Left ventricle myocardium inferior (tissue), 1 donor: ENCODE measurements at places on chromosomes 13 and 19.

DNA sequence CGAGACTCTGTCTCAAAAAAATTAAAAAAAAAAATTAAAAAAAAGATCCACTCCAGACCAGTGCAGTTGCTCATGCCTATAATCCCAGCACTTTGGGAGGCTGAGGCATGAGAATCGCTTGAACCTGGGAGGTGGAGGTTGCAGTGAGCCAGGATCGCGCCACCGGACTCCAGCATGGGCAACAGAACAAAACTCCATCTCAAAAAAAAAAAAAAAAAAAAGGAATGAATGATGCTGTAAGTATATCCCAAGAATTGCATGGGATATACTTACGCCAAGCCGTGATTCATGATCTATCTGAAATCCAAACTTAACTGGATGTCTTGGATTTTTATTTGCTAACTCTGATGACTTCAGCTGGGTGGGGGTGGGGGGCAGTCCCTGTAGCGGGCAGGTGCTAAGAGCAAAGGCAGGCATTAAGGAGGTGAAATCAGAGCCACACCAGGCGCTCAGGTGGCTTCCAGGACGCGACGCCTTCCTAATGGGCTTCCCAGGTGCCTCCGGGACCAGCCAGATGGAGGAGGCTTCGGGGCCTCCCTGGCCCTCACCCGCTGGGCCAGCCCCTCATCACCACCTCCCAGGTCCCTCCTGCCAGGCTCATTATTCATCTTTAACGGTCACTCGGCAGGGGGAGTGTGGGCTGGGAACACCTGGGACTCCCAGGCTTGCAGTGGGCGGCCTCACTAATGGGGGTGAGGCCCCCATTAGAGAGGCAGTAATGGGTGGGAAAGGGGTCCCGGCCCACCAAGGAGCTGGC is 11.4 kb upstream of the FUT5 start:
- DNase-seq: no peak

DNA sequence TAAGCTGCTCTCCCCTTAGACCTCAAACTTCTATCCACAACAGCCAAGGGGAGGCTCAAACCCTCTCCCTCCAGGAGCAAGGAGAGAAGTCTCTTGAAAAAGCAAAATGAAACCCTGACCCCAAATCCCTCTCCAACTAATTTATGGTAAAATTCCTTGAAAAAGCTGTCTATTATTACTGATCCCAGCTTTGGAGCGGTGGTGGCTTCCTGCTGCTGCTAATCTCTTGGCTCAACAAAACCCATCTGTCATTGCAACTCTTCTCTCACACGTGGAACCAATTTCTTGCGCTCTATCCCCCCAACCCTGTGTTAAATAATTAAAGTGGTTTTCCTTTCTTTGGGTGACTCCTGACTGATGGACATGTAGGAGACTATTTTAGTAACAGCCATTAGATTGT is 64.1 kb upstream of the OXGR1 start:
- DNase-seq: no peak

DNA sequence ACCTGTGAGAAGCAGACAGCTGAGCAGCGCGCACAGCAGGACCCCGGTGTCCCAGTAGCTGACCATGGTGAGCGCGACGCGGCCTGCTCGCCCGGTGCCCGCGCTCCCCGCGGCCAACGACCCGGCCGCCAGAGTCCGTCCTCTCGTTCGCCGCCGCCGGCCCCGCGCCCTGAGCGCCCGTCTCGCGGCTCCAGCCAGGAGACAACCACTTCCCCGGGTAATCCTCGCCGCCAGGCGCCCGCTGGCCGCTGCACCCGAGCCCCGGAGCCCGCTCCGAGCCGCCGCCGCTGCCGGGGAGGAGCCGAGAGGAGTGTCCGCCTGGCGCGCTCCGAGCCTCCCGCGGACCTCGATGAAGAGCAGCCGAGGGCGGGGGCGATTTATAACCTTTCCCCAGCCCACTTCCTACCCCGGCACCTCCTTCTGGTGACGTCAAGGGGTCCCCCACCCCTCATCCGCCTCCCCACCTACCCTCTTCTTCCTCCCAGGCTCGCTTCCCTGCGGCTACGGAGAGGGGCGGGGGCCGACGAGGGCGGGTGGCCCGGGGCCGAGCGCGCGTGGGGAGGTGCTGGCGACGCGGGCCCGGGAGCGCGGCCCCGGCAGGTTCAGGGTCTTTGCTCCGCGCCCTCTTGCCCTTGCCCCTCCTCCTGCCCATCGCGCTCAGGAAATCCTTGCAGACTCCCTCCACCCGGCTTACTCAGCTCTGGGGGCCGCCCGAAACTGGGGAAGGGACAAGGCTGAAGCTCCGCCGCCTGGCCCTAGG is at the start of gene FLT1:
Gene FLT1 (minus strand): TSS at position 351 of the 760 bp plus-strand sequence. CDS start 285 bp downstream, at position 66.
- DNase-seq: peak; percentile 77

GRCh38 chr13:52950436-52950956 is 78.1 kb upstream of the OLFM4 start:
- no peak for DNase-seq

DNA sequence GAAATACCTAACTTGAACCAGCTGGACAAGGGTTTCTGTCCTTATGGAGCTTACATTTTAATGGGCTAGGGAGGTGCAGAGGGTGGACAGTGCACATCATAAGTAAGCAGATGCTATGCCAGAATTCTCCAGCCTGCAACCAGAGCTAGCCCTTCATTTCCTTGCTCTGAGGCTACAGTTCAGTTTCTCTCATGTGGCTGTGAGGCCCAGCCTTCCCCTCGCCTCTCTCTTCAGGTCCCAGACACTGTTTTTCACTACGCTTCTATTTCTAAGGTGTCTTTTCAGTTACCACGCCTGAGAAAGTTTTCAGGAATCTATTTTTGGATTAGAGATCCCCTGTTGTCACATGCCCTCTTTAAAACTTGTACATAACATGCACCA is 141.9 kb downstream of the PCCA start:
- DNase-seq: no peak

GRCh38 chr19:4199699-4200293 is 17.3 kb downstream of the ANKRD24 start:
- no peak for DNase-seq

DNA sequence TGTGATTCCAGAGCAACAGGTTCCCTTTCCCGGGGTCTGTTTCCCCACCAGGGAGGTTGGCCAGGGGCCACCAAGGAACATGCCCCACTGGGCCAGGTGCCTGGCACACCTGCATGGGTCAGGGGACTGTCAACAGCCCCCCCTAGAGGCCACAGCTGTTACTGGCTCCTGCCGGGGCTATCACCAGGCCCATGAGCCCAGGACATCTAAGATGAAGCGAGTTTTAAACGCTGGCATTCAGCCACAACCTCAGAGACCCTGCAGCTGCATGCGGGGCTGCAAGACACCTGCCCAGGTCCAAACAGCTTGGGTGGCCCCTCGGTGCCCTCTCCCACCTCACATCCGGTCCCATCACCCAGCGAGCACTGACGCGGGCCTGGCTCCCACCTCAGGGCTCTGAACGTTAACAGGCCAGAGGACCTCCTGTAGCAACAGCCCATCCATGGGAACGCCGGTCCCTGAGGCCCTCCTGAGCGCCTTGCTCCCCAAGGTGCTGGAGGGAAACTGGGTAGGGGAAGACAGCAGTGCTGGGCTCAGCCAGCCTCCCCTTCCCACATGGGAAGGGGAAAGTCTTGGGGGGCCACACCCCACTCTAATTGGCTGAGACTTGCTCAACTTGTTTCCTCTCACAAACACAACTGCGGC is 12.0 kb downstream of the KHSRP start:
- no peak for DNase-seq

- no peak for DNase-seq
Measured at GRCh38 chr13:75417012-75417384, 65.0 kb downstream of the TBC1D4 start.

- DNase-seq: no peak
Measured at GRCh38 chr19:47074621-47075020, 26.2 kb upstream of the TMEM160 start.

DNA sequence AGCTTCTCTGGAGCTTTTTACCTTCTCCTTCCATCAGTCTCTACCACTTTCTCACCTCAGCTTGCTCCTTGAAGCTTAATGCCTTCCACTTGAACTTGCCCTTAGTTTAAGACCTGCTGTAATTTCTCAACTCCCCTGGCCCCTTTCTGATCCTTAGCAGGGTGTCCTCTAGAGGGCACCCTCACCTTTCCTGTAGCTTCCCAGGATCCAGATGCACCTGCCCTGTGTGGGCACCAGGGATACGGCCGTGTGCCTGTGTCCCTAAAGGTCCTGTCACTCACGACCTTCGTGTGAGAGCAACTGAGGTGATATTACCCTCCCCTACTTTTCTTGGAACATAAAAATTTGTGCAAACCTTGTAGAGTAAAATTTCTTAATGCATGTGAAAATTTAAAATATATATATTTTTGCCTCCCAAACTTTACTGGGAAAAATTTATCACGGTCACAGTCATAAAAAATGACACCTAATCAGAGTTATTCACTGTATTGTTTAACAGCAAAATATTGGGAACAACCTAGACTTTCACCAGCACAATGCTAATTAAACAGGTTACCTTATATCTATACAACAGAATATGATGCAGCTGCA is 46.4 kb downstream of the PSG3 start:
- no peak for DNase-seq

GRCh38 chr13:78129359-78129758 is 210.7 kb upstream of the EDNRB start:
- DNase-seq: no peak

GRCh38 chr19:1513499-1514294 is 878 bp upstream of the ADAMTSL5 start:
- DNase-seq: peak; percentile 42
